Purkinje cell (primary cell): ENCODE measurements at places on chromosomes 1 and 21. TPM values are rescaled to one million over a fixed set of nuclear protein-coding genes. Genes with fewer than 3 reads are reported as not detected.

HNRNPR gene
- polyA plus RNA-seq = 54.4 and 67.7 TPM in 2 replicates

LENEP gene
- polyA plus RNA-seq = not detected in 2 replicates

GREM2 gene
- polyA plus RNA-seq = 9.4 and 11.0 TPM in 2 replicates

B3GALT2 gene
- polyA plus RNA-seq = 17.1 and 34.0 TPM in 2 replicates

ST6GALNAC5 gene
- 10.3 TPM in 1 of 2 replicates, not detected in the other for polyA plus RNA-seq

HSPG2 gene
- polyA plus RNA-seq = not detected in 2 replicates

RPS6KA1 gene
- polyA plus RNA-seq = 0.10 and 0.42 TPM in 2 replicates

CD1E gene
- not detected in 2 replicates for polyA plus RNA-seq

SMIM12 gene
- polyA plus RNA-seq = 48.0 and 77.6 TPM in 2 replicates

LRRC47 gene
- polyA plus RNA-seq = 9.6 and 11.7 TPM in 2 replicates

SH3D21 gene
- polyA plus RNA-seq = 0.13 and 0.73 TPM in 2 replicates

SPATA45 gene
- polyA plus RNA-seq = 1.7 TPM in 1 of 2 replicates, not detected in the other

ASPM gene
- polyA plus RNA-seq = 0.28 TPM in 1 of 2 replicates, not detected in the other

PRRX1 gene
- 2.3 and 6.9 TPM in 2 replicates for polyA plus RNA-seq

LIN28A gene
- polyA plus RNA-seq = not detected in 2 replicates

SMIM1 gene
- not detected in 2 replicates for polyA plus RNA-seq

EPHB2 gene
- 2.3 and 2.5 TPM in 2 replicates for polyA plus RNA-seq

KIF21B gene
- polyA plus RNA-seq = 0.45 and 1.4 TPM in 2 replicates

RGS8 gene
- polyA plus RNA-seq = 253 and 310 TPM in 2 replicates
